ENCODE measurements at places on chromosomes 7 and 10.

DNA sequence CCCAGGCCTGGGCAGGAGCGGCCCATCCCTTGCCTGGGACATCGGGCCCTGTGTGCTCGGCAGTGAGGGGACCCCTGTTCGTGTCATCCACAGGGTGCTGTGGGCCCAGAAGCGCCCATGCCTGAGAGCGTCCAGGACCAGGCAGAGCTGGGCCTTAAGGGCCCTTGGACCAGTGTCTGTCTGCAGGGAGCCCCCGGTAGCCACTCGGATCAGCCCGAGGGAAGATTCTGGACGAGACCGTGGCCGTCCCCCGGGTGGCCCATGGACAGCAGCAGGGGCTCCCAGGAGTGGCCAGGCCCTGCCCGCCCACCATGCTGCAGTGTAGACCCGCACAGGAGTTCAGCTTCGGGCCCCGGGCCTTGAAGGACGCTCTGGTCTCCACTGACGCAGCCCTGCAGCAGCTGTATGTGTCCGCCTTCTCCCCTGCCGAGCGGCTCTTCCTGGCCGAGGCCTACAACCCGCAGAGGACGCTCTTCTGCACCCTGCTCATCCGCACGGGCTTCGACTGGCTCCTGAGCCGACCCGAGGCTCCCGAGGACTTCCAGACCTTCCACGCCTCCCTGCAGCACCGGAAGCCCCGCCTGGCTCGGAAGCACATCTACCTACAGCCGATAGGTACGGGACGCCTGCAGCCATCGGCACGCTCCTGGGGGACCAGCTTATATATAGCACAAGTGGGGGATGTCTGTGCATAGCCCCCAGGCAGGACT is 12.3 kb downstream of the AMZ1 start:
- DNase-seq: no peak

- no peak for DNase-seq
Measured at GRCh38 chr10:70381471-70382421, 679 bp downstream of the LRRC20 start.

DNA sequence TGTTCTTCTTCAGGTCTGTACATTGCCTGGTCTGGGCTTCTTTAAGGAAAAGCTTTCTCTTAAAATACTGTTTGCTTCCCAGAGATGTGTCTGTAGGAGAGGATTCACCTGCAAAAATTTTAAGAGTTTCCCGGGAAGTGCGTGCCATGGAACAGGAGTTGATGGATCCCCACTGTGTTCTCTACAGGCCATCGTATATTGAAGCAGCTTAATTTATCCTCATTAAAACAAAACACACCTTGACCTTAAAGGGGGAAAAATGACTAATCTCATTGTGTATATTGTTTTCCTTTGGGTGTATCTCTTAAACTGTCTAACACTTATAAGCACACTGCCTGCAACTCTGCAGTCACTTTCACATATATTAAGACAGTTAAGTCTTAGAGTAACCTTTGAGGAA is 111.4 kb downstream of the ST7 start:
- DNase-seq: no peak

DNA sequence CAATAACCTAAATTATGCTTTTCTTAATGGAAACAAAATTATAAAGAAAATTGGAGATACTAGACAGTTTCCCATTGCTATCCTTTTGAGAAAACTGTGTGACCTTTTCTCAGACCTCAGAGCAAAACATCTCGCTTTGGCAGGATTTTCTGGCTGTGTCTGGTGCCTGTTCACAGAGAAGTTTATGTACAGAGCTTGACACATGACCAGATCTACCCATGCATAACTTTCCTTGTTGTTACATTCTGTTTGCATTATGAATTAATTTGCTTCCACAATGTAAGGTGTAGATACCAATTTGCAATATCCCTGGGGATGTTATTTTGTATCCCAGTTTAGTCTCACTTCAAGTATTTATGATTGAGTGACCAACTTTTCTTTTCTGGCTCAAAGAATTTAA is 565.0 kb downstream of the XPNPEP1 start:
- DNase-seq: no peak

GRCh38 chr10:31830887-31831286 is 97.7 kb downstream of the ARHGAP12 start:
- DNase-seq: no peak

- no peak for DNase-seq
Measured at GRCh38 chr10:107487284-107487683, 322.8 kb upstream of the SORCS1 start.

DNA sequence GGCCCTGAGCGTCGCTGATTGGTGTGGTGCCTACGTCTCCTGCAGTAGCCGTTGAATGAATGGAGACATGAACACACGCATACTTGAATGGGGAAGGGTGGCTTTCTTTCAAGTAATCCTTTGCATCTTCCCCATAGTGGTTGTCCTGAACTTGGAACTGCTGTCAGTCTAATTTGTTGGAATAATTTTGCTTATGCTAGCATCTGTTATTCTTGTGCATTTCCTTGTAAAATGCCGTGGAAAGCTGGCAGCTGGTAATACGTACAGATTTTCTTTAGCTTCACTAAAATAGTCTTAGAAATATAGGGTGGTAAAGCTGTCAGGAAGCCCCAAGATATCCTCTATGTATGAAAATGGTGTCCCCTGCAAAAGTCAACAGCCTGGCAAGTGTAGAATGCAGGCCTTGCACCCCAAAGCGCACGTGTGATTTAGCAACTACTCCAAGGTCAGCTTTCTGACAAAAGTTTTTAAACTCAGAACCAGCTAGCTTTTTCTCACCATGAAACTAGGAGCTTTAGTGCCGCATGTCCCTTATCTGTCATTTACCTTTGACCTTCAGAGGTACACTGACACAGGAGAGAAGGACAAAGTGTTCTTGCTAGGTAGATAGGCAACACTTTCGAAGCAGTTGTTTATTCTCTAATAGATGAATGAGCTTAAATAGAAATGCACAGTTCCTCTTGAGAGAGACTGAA is 70.8 kb downstream of the RBM33 start:
- DNase-seq: no peak

DNA sequence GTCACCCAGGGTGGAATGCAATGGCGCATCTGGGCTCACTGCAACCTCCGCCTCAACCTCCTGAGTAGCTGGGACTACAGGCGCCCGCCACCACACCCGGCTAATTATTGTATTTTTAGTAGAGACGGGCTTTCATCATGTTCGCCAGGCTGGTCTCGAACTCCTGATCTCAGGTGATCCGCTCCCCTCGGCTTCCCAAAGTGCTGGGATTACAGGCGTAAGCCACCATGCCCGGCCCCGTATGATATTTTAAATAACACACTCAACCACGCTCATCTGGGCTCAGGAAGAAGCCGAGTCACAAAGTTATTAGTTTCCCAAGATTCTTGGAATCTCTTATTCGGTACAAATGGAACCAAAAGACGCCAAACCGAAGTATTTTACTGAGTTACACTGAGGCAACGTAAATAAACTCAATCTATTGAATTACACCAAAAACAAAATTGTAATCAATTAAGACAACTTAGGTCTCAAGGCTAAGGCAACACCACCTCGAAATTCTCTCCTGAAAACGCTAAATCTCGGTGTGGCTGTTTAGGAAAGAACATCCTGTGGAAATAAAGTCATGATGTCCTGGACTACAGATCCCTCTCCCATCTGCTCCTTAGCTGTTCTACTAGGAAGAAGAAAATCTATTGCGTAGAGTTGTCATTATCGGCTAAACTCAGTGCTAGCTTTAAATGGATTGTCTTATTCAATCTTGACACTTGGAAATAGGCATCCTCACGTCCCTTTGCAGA is 910 bp downstream of the ARHGAP19 start:
- no peak for DNase-seq

DNA sequence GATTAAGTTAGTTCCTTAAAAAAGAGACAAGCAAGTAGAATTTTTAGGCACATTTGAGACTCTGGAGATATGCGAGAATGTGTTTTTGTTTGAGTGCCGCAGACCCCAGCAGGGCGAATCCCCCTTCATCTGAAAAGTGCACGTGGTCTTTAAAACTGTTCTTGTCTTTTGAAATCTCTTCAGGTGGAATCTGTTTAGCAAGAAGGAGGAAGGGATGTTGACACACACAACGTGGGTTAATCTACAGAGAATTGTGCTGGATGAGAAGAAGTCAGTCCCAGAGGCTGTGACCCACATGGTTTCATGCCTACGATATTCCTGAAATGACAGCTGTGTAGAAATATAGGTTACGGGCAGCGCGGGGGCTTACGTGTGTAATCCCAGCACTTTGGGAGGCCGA is 27.1 kb upstream of the ZFAND2A start:
- no peak for DNase-seq

- DNase-seq: no peak
Measured at GRCh38 chr7:157150882-157151281, 12.2 kb downstream of the UBE3C start.

DNA sequence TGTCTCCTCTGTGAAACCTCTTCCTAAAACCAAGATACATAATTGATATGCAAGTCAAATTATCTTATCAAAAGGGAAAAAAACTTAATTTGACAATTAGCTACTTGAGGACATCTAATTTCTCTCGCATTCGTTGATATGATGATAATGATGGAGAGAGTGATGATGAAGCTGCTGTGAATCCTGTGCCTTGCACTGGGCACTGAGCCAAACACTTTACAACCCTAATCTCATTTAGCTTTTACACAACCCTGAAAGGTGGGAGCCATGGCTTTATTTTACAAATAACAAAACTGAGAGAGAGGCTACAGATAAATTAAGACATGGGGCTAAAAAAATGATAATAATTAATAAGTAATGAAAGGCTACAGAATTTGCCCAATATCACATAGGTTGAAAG is 176.0 kb downstream of the NOC3L start:
- no peak for DNase-seq

GRCh38 chr7:28112883-28113540 is 67.6 kb downstream of the JAZF1 start:
- DNase-seq: no peak

GRCh38 chr7:3592401-3593134 is 291.5 kb downstream of the SDK1 start:
- DNase-seq: no peak

DNA sequence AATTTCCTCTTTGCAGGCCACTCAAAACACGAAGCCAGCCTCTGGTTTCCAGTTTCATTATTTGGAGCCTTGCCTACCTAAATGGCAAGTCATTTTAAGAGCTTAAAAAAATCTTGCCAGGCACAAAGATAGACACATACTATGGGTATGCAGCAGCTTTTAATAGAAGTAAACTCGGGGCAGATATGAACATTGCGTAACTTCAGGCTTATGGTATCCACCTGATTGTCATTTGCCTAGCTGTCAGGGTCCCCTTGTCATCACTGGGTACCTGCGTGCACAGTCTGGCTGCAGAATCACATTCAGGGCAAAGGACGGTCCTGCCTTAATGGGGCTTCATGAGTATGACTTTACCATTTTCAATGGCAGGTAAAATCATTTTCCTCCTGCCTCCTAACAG is 466.1 kb upstream of the NRP1 start:
- DNase-seq: no peak

GRCh38 chr7:150466477-150466876 is 16.0 kb downstream of the GIMAP8 start:
- no peak for DNase-seq

GRCh38 chr10:132146271-132146671 is 40.5 kb upstream of the DPYSL4 start:
- DNase-seq: no peak

DNA sequence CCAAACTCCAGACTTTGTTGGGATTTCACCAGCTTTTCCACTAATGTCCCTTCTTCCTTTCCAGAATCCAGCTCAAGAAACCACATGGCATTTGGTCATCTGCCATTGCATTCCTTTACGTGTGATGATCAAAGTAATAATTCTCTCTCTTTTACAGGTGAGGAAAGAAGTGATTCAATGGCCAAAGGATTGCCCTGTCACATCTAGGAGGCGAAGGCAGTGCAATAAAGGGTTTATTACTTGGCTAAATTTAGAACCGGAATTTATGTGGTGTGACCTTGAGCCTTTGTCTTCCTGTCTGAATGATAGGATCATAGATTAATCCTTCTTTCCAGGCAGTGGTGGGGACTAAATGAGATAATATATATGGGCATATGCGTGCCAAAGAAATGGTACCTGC is 58.3 kb upstream of the COBL start:
- DNase-seq: no peak

- DNase-seq: no peak
Measured at GRCh38 chr7:38863601-38864291, 45.2 kb downstream of the VPS41 start.

DNA sequence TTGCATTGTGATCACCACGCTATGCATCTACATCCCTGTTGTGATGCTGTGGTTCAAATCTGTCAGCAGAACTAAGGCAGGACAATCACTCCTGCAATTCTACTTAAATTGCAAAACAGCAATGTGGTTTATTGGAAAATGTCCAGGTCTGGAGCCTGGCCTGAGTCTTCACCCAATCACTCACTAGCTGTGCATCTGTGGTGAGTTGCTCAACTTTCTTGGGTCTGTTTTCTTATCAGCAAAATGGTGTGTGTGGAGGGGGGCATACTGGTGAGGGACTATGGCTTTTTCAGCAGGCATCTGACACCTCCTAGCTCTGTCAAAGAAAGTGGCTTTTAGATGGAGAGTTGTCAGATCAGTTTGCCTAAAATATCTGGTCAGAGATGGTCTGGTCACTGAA is 108.3 kb upstream of the FEZF1 start:
- no peak for DNase-seq

GRCh38 chr10:14748441-14748840 is 26.3 kb downstream of the FAM107B start:
- no peak for DNase-seq

- no peak for DNase-seq
Measured at GRCh38 chr10:75098902-75099673, 12.4 kb upstream of the SAMD8 start.

GRCh38 chr7:48078470-48078869 is 10.6 kb upstream of the UPP1 start:
- no peak for DNase-seq

DNA sequence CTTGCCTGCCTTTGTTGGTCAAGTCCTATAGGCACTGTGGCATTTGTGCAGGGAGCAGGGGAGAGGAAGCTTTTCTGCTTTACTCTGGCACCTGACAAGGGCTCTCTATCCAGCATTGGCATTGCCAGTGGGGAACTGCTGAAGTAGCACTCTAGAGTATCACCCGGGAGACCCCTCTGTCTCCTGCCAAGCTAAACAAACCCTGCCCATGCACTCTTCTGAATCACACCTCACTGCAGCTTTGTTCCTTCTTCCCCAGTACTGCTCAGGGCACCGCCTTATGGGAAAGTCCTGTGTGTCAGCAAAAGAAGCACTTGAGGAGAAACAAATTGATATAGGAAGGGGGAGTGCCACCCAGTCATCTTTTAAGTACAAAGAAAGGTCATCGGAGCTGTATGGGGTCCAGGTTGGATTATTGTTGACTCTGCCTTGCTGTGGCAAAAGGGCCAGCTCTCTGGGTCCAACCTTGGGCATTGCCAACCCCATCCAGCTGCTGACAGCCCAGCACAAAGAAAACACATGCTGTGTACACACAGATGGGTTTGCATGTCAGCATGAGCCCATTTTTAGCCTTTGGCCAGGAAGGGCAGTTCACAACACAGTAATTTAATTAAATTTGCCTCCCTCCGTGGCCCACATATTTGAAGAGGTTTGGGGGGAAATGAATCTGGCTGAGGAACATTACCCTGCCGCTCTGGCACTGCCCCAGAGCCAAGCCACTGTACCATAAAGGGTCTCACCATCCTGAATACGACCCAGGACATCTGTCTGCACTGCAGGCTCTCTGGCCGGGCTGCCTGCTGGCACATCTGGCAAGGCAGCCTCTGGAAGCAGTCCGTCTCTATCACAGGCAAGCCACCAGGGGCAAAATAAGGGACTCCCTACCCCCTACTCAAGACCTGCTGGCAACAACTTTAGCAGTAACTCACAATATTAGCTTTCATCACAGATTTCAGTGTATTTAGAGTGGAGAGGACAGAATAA is 13.1 kb downstream of the LRRC4 start:
- DNase-seq: no peak
